ENCODE measurements at places on chromosomes 6 and 20. TPM values are rescaled to one million over a fixed set of nuclear protein-coding genes. Genes with fewer than 3 reads are reported as not detected.

Gene ZNF831
- 0.07 TPM for total RNA-seq

- DNase-seq: no peak
Measured at GRCh38 chr6:105620878-105621277, 218.0 kb upstream of the PREP start.

- no peak for DNase-seq
Measured at GRCh38 chr6:26536571-26537159, 1.5 kb upstream of the HMGN4 start.

- no peak for DNase-seq
Measured at GRCh38 chr6:110484321-110484720, 7.9 kb upstream of the SLC22A16 start.

Gene TBX18
- 0.24 TPM for total RNA-seq

GRCh38 chr6:50541941-50542340 is 171.4 kb upstream of the TFAP2D start:
- no peak for DNase-seq
